EL (cell line): ENCODE measurements at places on chromosomes 16 and 17.

GRCh38 chr16:53664724-53665345 lies 38.8 kb downstream of the RPGRIP1L start:
- peak; percentile 93 for DNase-seq

- DNase-seq: no peak
Measured at GRCh38 chr16:58152246-58152868, 23.2 kb upstream of the CFAP20 start.

DNA sequence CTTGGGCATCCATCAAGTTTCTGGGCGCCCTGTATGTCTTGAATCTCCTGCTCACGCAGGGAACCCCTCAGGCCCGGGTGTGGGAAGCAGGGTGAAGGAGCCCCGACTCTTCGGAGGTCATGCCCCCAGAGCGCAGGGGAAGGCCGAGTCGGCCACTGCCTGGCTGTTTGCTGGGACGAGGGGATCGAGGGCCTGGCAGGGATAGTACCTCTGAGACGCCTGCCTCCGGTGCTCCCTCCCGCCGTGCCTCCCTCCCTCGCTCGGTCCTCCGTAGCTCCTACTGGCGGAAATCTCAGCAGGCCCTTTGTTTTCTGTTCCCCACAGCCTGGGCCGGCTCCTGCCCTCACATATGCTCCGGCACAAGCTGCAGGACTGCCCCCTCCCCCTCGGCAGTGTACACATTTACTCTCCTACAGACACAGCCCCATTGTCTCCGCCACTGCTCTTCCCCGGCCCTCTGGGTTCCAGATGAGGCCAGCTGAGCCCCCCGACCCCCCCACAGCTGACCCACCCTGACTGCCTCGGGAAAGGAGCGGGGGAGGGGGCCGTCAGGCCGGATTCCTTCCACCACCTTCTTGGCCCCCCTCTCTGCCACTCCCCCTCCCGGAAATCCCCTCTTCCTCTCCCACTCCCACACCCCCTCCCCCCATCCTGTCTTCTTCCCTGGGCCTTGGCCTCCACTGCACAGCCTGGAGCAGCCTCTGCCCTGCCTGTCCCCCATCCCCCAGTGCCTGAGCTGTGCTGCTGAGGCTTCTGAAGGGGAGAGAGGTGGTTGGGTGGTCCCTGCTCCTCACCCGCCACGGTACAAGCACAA lies 1.4 kb downstream of the TRAF4 start:
- DNase-seq: peak; percentile 58

- DNase-seq: no peak
Measured at GRCh38 chr17:47085736-47086135, 103.4 kb downstream of the CDC27 start.

- DNase-seq: peak; percentile 87
Measured at GRCh38 chr17:78289802-78290363, 58.5 kb downstream of the TMEM235 start.

DNA sequence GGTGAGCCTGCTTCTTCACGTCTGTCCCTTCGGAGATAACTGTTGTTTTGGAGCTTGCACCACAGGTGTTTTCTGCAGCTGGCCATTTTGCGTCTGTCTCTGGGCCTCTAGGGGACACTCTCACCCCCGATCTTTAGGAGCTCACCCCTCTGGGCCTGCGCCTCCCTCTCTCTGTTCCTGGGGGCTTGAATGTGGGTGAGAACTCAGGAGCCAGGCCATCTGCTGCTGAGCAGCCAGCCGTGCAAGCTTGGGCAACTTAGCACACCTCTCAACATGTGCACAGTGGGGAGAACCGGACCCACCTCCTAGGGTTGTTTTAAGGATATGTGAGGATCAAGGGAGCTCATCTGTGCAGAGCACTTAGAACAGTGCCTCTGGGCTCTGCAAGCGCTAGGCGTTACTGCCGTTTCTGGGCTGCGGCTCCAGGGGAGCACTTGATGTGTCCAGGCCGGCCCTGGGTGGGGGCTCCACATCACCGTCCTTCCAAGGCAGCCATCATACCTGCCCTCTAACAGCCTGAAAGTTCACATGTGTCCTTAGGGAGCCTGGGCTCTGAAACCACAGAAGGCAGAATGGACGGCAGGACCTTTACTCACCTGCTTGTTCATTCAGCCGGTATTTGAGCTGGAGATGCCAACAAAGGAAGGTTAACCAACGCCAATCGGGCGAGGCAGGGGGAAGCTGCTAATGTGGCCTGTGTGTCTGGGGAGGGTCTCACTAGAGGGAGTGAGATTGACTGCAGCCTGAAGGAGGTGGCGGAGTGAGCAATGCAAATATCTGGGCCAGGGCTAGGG lies 66.3 kb downstream of the MRC2 start:
- DNase-seq: no peak

DNA sequence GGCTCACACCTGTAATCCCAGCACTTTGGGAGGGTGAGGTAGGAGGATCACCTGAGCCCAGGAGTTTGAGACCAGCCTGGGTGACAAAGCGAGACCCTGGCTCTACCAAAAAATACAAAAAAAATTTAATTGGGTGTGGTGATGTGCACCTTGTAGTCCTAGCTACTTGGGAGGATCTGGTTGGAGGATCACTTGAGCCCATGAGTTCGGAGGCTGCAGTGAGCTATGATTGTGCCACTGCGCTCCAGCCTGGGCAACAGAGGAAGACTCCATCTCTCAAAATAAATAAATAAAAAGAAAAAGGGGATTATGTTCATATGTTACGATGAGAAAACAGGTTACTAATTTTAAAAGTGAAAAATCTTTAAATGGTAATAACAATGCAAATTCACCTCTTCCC lies 996 bp downstream of the MLKL start:
- DNase-seq: no peak

GRCh38 chr17:62880120-62880519 lies 72.0 kb upstream of the MARCHF10 start:
- no peak for DNase-seq

DNA sequence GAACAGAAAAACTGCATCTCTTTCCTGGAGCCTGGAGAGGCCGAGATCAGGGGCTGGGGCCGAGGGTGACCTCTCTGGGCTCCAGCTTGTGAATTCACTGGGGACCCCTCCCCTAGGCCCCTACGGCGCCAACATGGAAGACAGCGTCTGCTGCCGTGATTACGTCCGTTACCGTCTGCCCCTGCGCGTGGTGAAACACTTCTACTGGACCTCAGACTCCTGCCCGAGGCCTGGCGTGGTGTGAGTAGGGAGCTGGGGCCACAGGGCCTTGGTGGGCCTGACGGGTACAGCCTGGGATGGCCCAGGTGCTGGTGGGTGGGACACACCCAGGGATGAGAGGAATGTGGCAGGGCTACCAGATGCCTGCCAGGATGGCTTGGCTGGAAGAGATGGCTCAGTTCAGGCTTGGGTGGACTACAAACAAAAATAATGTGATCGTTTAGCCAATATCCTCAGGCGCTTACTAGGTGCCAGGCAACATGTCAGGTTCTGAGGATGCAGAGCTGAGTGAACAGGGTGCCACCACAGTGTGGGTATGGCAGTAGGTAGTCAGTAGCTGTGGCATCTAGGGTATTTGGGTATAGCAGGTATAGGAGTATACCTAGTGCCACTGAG lies 1.8 kb downstream of the CCL22 start:
- DNase-seq: no peak

DNA sequence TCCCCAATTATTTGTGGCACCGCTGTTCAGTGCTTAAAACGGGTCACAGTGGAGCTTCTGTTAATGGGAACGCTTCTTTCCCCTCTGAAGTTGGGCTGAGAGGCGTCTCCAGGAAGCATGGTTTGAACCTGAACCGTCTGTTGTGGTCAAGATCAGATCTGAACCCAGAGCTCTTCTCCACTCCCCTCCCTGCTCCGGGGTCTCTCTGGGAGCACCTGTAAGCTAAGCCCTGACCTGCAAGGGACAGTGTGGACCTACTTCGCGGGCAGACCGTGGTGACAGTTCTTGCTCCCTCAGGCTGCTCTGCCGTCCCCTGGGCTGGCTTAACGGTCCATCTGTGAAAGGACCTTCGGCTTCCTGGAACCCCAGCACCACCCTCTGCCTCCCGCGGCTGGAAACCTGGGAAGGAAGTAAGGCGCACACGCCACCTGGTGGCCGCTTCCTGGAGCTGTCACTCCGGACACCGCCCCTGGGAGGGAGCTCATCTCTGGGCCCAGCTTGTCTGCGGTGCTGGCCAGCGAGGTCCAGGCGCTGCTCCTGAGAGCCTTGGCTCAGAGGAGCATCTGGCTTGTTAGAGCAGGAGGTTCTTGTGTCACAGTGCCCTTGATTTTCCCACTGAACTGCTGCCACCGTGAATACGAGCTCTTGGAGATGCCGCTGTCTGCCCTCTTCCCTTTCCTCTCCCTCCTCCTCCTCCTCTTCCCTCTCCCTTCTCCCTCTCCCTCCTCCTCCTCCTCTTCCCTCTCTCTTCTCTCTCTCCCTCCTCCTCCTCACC lies 518.5 kb upstream of the EEF2KMT start:
- DNase-seq: no peak

DNA sequence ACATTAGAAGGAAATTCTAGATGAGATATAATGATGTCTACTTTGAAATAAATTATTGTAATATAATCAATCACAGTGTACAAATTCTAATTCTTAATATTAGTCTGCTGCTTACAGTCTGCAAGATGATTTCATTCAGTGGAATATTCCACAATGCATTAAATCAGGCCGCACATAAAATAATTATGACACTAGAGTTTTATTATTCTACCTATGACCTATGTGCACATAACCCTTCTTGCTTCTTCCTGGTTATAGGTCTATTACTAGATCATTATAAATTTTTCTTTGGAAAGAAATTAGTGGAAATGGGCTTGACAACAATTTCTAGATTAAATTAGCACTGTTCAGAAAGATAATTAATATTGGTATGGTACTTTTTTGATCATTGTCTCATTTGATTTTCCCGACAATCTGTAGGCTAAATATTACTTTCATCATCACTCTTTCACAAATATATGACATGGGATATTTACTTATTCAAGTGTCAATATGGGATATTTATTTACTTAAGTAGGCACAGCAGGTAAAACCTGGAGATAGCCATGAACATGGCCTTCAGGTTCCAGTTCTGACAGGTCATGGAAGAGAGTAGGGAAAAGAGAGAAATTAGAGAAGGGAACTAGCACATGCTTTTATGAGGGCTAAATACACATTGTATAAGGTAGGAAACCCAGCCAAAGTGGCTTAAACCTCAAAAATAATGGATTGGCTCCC lies 476.4 kb downstream of the TOX3 start:
- no peak for DNase-seq

DNA sequence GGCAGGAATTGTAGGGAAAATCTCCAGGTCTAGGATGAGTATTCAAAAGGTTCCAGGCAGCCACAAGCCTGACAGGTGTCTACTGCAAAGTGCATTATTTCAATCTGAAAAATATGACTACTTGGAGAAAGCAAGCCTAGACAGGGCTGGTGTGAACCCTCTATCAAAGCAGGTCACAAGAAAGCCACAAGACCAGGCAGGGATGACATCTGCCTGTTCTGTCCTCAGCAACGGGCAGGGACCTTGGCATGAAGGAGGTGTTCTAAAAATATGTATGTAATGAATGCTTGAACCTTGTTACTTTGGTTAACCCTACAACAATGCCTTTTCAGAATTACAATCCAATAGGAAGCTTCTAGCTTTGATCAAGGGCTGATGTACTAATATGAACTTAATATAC lies 1.2 kb upstream of the COX6A2 start:
- no peak for DNase-seq

- no peak for DNase-seq
Measured at GRCh38 chr17:77708049-77708448, 250.5 kb upstream of the TNRC6C start.

DNA sequence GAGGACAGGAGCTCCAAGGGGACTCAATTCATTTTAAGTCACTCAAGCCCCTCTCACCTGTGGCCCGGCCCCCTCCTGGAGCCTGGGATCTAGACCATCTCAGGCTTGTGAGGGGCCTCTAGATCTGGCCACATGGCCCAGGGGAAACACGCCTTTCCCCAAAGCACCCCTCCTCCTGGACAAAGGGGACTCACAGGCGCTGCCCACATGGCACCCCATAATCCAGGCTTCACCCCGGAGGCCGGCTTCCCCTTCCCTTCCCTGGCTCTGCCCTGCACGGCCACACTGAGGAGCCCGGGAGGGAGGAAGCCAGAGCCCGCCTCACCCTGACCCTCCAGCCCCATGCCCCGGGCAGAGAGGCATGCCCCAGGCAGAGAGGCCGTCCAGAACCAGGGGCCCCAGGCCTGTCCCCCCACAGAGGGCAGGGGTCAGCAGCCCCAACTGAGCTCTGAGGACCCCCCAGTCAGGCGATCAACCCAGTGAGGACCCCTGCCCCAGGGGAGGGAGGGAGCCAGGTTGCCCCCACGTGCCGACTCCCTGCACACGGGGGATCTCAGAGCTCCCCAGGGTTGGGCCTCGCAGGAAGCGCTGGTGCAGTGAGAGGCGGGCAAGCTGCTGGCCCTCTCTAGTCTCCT lies 10.9 kb downstream of the HS3ST6 start:
- DNase-seq: no peak

- DNase-seq: peak; percentile 36
Measured at GRCh38 chr17:63171428-63172393, 205.7 kb downstream of the TANC2 start.

GRCh38 chr16:89007371-89008249 lies 30.6 kb upstream of the CBFA2T3 start:
- DNase-seq: no peak

GRCh38 chr17:57350266-57350665 lies 93.9 kb downstream of the MSI2 start:
- DNase-seq: no peak

GRCh38 chr17:80817321-80817845 lies 174.3 kb upstream of the CHMP6 start:
- DNase-seq: no peak

- DNase-seq: no peak
Measured at GRCh38 chr16:50694206-50694605, 800 bp downstream of the NOD2 start.

GRCh38 chr17:40606548-40607353 lies 40.9 kb downstream of the SMARCE1 start:
- DNase-seq: no peak

DNA sequence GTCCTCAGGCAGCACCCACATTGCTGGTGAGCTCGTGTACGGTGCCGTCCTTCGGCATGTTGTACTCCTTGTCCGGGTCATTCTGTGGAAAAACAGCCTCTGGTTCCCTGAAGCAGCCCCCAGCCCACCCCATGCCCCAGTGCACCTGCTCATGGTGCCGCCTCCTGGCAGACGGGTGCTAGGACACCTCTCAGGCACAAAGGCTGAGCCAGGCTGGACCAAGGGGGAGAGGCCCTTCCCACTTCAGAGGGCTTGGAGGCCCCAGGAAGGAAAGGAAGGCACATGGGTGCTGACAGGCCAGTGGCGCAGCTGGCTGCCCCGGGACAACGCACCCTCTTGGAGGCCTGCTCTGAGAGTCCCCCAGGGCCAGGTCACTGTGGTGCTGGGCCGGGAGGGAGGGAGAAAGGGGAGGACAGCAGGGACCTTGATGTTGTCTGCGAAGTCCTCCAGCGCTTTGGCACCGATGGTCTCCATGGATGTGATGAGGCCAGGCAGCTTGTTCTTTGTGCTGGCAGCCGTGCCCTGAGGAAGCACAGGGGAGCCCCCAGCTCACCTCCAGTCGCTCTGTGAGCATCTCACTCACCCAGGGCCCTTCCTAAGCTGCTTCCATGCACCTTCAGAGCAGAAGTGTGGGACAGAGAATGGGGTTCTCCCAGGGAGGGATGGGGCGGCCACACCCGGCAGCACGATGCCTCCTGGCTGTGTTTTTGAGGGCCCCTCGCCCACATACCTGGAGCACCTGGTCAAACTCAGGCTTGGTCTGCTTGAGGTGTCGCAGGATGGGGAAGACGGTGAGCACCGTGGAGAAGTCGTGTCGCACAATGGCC lies 9.3 kb downstream of the ZACN start:
- no peak for DNase-seq

GRCh38 chr17:56835264-56835585 lies 1.3 kb downstream of the DGKE start:
- DNase-seq: no peak

GRCh38 chr17:75077496-75078283 lies 10.1 kb upstream of the SLC16A5 start:
- no peak for DNase-seq

- peak; percentile 35 for DNase-seq
Measured at GRCh38 chr16:86697715-86698114, 119.4 kb downstream of the FOXL1 start.
